ENCODE measurements at places on chromosomes 16 and 17.
A peak's percentile ranks its signal among the peaks of the same experiment; 100 is the strongest.

- DNase-seq, result peak; percentile 7
Measured at GRCh38 chr16:23365602-23366240, 63.6 kb downstream of the SCNN1B start.

DNA sequence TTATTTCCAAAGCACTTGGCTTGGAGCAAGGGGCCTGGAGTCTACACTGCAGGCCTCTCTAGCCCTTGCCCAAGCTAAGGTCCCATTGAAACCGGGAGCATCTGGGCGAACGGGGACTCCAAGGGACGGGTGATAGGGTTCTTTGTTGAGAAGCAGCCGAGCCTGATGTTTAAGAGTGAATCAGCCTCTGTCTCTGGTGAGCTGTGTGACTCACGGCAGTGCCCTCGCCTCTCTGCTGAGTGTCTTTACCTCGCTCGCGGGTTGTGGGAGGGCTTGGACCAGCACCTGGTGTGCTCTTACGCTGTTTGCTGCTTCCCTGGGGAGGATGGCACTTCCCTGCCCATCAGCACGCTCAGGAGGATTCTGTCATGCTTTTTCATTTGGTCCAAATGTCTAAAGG is 1.3 kb downstream of the HGS start:
- peak; percentile 74 for DNase-seq

- DNase-seq, result peak; percentile 83
Measured at GRCh38 chr17:34998205-34998604, 17.9 kb downstream of the LIG3 start.

DNA sequence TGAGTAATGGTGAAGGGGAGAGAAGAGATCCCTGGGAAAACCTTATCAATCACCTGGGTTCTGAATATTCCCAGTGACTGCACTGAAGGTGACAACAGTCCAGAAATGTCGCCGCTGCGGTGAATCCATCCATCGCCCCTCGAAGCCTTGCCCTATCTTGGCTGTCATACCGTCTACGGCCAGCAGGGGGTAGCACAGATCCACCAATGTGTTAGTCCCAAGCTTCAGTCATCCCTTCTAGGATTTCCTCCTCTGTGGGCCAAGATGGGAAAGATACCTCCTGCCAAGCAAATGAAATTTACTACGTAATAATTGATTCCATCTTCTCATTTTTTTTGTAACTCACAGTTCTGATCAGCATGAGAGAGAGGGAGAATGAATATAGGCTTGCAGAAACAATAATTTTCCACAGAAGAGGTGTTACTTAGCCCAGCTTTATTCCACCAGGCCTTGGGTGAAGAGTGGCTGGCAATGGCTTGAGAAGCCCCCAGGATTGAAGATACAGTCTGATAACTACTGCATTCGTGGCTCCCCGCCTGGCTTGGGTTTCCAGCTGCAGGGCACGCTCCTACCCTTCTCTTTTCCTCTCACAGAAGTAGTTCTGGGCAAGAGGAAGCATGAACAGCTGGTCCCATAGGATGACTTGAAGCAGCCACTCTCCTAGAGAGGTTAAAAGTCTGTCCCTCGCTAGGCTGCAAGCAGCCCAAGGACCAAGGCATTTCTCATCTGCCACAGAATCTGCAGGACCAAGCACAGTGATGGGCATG is 2.6 kb upstream of the FMNL1 start:
- peak; percentile 90 for DNase-seq

DNA sequence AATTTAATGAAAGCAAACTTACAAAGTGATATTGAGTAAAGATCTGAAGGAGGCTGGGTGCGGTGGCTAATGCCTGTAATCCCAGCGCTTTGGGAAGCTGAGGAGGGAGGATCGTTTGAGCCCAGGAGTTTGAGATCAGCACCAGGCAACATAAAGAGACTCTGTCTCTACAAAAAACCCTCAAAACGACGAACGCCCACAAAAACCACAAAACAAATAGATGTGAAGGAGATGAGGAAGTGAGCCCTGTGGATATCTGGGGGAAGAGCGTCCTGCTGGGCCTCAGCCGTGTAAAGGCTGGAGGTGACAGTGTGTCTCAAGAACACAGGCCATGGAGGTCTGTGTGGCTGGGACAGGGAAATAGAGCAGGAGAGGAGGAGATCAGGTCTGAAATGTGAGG is 68.8 kb downstream of the ITFG1 start:
- DNase-seq, result peak; percentile 6

GRCh38 chr16:2002406-2003230 is 7.0 kb downstream of the ZNF598 start:
- no peak for DNase-seq

- DNase-seq, result no peak
Measured at GRCh38 chr16:72568502-72568901, 396.5 kb upstream of the PMFBP1 start.

DNA sequence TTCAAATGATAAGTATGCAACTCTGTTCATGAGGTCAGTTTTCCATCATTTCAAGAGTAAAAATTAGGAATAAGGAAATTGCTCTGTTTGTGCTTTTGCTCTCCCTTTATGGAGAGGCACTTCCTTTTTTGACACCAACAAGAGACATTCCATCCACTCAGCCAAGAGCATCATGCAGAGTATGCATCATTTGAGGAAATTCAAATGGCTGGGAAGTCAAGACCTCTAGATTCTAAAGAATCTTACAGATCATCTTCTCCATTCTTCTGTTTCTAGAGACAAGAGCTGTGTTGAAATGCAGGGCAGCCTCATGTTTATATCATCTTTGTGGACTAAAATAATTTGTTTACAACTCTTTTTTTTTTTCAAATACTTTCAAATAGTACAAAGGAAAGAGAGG is 669.4 kb downstream of the CDH11 start:
- DNase-seq, result no peak

DNA sequence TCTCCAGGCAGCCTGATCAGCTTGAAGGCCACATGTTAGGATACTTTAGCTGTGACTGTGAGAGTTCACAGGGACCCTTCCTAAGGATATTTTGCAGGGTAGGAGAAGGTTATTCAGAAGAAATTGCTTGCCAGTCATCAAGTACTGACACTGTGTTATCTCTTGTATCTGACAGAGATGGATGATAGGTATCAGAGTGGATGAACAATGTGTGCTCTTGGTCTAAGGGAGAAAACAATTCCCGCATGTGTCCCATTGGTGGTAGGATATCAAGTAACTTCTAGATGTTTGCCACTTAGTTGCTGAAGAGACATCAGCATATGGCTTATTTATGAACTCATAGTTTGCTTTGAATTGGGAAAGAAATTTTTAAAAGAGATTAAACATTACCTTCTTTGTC is 219.3 kb downstream of the SPECC1 start:
- DNase-seq, result no peak

- DNase-seq, result no peak
Measured at GRCh38 chr17:50949128-50949988, 83.2 kb upstream of the TOB1 start.

- DNase-seq, result no peak
Measured at GRCh38 chr16:84633622-84634021, 14.7 kb upstream of the KLHL36 start.

- no peak for DNase-seq
Measured at GRCh38 chr17:19705201-19705600, 11.2 kb downstream of the SLC47A2 start.

- no peak for DNase-seq
Measured at GRCh38 chr17:77019893-77020379, 120.8 kb upstream of the SEC14L1 start.

DNA sequence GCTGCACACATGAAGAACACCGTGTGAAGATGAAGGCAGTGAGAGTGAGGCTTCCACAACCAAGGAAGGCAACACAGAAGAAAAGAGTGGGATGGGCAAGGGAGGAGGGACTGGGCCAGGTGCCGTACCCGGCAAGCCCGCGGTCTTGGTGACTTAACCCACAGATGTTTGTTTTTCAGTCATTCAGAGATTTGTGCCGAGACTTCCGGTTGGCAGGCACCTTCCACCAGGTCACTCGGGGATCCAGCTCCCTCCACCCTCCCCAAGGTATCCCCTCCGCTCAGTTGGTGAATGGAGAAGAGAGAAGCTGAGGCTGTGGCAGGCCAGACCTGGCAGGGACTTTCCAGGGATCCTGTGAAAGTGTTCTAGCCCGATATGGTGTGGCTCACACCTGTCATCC is 4.9 kb upstream of the KREMEN2 start:
- DNase-seq, result no peak

DNA sequence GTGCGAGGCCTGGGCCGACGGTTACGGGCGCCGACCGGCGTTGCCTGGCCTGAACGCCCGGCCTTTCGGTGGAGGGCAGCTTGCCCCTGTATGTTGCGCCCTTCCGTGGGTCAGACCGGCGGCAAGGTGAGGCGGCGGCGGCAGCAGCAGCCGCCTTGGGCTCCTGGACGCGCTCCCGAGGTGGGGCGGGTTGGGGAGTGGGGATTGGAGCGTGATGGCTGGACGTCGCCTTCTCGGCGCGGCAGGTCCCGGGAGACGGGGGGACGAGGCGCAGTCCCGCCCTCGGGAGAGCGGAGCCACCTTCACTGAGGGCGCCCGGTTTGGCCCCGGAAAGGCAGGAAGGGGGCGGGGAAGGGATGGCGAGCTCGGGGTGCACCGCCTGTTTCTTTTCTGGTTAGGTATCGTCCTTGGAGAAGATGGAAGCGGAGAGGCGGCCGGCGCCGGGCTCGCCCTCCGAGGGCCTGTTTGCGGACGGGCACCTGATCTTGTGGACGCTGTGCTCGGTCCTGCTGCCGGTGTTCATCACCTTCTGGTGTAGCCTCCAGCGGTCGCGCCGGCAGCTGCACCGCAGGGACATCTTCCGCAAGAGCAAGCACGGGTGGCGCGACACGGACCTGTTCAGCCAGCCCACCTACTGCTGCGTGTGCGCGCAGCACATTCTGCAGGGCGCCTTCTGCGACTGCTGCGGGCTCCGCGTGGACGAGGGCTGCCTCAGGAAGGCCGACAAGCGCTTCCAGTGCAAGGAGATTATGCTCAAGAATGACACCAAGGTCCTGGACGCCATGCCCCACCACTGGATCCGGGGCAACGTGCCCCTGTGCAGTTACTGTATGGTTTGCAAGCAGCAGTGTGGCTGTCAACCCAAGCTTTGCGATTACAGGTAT is 671 bp downstream of the DGKE start:
- DNase-seq, result peak; percentile 81

GRCh38 chr17:47728214-47728877 is 4.7 kb upstream of the TBX21 start:
- no peak for DNase-seq
